Activated CD8-positive, alpha-beta memory T cell treated with anti-CD3 and anti-CD28 coated beads for 48 hours (primary cell): ENCODE measurements at places on chromosomes 1 and 21.

GRCh38 chr1:80779275-80779674 lies 1021.5 kb upstream of the ADGRL2 start:
- no peak for DNase-seq

- no peak for DNase-seq
Measured at GRCh38 chr1:45622524-45623394, 1.1 kb downstream of the CCDC17 start.

DNA sequence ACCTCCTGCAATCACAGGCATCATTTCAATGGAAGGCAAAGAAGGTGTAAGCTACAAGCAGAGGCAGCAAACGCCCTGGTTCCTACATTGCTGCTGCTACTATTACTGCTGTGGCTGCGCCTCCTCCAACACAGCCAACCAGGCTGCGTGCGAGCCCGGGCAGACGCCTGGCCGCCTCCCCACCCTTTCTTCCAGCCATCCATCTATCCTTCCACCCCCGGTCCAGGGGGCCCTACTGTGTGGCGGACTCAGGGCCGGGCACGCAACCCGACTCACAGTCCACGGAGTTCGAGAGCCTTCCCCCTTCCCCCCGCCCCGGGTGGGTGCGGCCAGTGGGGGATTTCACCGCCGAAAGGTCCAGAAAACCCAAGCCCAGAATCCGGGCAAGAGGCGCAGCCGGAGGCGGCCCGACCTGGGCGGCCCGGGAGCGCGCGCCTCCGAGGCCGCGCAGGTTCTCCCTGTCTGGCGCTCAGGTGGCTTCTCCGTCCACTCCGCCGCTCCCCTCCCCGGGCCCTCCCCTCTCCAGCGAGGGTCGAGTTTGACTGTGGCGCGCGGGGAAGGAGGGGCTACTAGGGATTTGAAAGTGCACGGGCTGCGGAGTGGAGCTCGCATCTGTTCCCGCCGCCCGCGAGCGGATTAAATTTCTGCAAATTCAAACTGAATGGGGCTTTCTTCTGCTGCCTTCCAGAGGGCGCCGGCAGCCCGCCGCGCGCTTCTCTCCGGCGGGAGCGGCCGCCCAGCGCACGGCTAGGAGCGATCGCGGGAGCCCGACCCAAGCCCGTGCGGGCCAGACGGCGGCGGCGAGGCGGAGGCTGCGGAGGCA lies at the start of gene HUNK:
TSS of gene HUNK (plus strand) at position 569 of the 823 bp plus-strand sequence. CDS start 655 bp downstream, outside the sequence.
- DNase-seq = no peak

- DNase-seq = no peak
Measured at GRCh38 chr1:54579337-54579781, 31.3 kb downstream of the ACOT11 start.

- DNase-seq = no peak
Measured at GRCh38 chr1:221777431-221778072, 35.7 kb upstream of the DUSP10 start.

DNA sequence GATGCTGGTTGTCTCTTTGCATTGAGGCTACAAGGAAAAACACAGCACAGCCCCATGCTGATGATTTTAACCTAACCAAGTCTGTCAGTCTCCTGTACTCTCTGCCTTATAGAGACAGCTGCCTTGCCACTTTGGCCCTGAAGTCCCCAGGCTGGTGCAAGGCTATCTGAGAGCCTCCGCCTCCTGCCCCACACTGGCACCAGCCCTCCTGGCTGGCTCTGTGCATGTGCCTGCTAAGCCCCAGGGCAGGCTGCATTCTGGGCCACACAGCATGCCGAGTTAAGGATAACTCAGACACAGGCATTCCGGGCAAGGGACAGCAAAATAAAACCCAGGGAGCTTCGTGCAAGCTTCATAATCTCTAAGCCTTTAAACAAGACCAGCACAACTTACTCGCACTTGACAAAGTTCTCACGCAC lies 910 bp downstream of the RUNX1 start:
- no peak for DNase-seq
